ENCODE measurements at places on chromosomes 2 and 18.

DNA sequence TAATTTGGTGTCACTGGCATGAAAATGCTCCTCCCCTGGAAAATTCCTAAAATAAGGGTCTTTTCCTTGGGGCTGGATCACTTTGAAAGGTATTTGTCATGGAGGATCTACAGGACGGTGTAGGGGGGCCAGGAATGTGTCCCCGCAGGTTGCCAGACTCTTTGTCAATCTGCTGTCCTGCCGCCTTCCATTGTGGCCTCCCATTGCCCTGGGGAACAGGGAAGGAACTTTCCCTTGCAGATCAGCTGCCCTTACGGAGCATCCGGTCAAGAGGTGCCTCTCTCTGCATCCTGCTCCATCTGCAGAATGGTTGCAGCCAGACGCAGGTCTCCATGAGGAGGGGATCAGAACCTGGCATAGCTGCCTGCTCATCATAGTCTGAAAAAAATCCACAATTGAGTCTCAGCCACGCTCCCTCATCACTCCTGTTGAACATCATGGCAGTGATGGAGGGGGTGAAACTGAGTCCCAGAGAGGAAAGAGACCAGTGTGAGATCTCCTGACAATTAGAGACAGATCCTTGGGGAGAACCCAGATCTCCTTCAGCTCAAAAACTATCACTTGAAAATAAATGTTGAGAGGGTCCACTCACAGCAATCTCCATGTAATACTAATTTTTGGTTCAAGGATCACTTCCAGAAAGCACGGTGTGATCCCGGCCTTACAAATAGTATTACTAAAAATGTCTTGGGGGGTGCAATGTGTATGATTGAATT lies 244.8 kb downstream of the MYCN start:
- DNase-seq, result no peak

- no peak for DNase-seq
Measured at GRCh38 chr2:44778221-44778654, 163.3 kb upstream of the SIX3 start.

GRCh38 chr2:53778536-53779162 lies 8.1 kb downstream of the ASB3 start:
- DNase-seq, result no peak

GRCh38 chr2:151347906-151348305 lies 9.5 kb upstream of the TNFAIP6 start:
- DNase-seq, result no peak

DNA sequence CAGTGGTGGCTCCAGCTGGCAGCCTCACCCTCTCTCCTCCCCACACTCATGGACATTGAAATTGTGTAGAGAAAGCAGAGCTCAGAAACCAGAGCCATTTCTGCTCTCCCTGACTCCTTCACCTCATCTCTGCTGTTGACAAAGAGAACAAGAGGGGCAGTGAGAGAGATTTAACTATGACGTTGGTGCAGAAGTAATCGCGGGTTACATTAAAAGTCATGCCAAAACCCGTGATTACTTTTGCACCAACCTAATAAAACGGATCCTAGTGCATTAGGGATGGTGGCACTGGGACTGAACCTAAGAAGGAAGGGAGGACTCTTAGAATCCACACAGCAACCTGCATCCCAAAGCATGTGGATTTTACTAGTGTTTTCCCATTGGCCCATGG lies 113.3 kb upstream of the CDC42EP3 start:
- no peak for DNase-seq

DNA sequence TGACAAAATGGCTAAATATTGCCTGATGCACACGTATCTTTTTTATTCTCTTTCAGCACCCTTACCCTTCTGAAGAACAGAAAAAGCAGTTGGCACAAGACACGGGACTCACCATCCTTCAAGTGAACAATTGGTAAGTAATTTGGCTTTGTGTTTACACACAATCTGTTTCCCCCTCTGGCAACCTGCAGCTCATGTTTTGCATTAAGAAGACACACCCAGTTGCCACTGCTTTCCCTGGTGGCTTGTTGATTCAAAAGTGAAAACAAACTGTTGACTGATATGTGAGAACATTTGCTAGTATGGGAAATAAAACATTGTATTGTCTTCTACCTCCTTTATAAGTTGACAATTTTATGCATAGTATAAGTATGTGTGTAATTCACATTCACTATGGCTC lies 113.0 kb downstream of the MEIS1 start:
- DNase-seq, result no peak

DNA sequence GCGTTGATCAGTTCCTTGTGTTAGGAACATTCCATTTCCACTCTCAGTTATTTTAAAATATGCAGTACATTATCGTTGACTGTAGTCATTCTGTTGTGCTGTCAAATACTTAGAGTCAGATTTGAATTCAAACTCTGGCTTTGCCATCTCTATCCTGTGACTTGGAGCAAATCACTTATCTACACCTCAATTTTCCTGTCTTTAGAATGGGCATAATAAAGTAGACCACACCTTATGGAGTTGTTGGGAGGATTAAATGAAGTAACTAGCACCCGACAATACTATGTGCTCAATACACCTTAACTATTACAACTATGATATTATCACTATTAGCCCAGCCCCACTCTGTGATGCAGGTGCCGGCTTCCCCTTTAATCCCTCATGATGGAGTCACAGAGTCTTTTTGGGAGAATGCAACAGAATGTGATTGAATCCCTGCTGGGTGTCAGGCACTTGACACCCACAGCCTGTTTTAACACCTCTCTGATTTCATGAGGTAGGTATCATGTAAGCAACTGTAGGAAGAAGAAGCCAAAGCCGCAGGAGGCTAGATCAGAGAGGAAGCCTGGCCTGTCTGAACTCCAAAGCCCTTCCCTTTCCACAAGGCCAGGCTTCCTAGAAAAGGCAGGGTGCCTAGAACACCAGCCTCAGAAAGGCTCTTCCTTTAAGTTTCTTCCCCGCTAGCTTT lies 308.4 kb downstream of the NAPG start:
- DNase-seq, result no peak

- no peak for DNase-seq
Measured at GRCh38 chr2:40118622-40119021, 333.3 kb downstream of the SLC8A1 start.

- DNase-seq, result no peak
Measured at GRCh38 chr2:85778646-85779379, 25.0 kb downstream of the ATOH8 start.

GRCh38 chr2:25316101-25316500 lies 25.6 kb downstream of the DNMT3A start:
- no peak for DNase-seq

DNA sequence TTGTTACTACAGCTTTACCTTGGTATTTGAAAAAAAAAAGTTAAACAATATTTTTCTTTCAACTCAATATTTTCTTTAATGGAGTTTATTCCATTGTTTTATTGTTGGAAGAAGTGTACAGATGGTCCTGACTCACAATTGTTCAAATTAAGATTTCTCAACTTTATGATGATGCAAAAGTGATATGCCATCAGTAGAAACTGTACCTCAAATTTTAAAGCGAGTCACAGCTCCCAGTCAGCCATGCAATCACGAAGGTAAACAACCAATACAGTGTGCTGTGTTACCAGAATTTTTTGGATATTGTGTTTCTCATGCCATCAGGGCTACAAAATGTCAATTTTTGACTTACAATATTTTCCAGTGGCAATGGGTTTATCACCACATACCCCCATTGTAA lies 54.0 kb upstream of the COL5A2 start:
- DNase-seq, result no peak

- DNase-seq, result no peak
Measured at GRCh38 chr2:11495844-11496681, 30.1 kb upstream of the E2F6 start.

- DNase-seq, result no peak
Measured at GRCh38 chr2:126809340-126809739, 89.3 kb upstream of the TEX51 start.

GRCh38 chr2:48228345-48228684 lies 301.6 kb upstream of the STON1 start:
- no peak for DNase-seq

- peak; percentile 8 for DNase-seq
Measured at GRCh38 chr2:110157153-110157793, 41.7 kb upstream of the MALL start.

- DNase-seq, result no peak
Measured at GRCh38 chr18:47619771-47620448, 310.5 kb downstream of the SMAD2 start.

DNA sequence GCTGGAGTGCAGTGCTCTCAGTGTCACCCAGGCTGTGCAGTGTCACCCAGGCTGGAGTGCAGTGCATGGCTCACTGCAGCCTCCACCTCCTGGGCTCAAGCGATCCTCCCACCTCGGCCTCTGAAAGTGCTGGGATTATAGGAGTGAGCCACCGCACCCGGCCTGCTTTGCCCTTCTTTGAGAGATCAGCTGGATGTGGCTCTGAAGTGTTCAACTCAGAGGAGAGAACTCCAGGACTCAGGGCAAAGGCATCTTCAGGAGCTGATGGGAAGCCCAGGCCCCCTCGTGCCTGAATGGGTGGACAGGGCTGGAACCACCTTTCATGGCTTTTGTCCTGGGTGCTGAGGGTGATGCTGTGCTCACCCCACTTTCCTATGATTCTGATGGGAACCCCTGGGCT lies 52.0 kb upstream of the HAAO start:
- no peak for DNase-seq

- DNase-seq, result no peak
Measured at GRCh38 chr2:98543842-98544241, 64.5 kb downstream of the COA5 start.

DNA sequence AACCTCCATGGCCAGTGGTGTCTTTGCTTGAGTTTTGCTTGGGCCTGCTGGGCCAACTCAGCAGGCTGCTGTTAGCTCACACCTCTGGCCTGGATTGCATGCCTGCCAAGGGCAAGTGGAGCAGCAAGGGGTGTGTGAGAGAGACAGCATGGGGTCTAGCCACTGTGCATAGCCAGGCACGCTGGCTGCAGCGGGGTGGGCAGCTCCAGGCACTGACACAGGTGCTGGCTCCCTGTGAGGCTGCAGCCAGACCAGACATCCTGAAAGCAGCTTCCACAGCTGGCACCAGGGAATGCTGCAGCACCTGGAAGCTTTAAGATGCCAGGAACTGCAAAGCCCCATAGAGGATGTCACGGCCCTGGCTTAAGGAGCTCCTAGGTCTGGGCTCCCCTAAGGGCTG lies 376.4 kb upstream of the VWC2L start:
- no peak for DNase-seq

DNA sequence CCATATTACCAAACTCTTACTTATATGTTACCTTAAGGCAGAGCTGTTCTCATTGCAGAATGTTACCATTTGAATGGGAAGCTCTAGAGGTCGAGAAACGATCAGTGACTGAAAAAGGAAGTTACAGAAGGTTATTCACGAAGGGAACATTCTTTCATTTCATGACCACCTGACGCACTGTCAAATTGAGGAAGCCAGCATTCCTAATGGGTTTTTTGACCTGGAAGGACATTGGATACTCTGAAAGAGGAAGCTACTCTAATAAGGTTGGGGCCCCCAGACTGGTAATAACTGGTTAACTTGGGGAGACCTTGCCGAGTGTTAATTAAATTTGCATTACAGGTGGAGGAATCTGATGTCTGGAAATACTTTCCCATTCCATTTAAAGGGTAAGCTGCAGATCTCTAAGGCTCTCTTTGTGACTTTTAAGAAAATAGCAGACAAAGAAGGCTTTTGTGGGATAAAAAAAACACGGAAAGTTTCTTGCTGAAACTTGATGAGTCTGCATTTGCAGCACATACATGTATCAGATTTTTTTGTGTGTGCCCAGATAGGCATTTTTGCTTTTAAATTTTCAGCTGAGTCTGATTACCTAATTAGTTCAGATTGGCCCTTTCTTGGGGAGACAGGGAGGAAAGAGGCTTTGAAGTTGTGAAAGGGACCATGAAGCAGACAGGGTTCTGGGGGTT lies 137.1 kb downstream of the LTBP1 start:
- DNase-seq, result no peak

- no peak for DNase-seq
Measured at GRCh38 chr2:127678531-127678930, 3.2 kb upstream of the LIMS2 start.

GRCh38 chr18:50696436-50696835 lies 123.4 kb downstream of the MRO start:
- DNase-seq, result no peak

DNA sequence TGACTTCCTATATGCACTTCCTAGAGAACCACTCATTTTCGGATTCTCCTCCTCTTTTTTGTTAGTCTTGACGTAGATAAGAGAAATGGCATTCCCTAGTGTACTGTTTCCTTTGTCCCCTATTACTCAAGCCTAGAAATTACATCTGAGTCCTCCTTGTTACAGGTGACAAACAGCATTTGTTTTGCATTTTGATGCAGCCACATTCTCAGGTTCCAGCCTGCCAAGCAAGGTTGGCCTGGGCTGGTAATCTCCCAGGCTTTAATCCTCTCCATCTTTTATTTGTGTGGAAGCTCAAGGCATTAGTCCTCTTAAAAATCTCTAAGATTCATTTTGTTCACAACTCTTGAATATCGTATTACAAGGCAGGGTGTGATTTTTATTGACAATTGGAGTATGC lies 318.0 kb upstream of the NRP2 start:
- no peak for DNase-seq

DNA sequence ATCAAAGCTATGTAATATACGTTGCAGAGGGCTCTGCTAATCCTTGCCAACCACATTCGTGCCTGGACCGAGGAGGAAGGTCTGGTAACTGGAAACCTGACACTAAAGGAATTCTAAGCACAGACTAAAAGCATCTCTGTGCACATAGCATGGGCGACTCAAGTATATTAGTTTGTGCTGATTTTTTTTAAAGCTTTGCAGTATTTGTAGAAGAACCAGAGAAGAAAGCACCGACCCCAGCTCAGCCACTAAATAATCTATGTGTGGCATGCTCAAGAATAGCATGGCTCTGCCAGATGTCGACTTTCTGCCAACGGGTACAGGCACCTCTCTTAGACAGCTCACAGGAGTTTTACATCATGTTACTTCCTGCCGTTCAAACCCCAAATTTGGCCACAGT lies 73.2 kb upstream of the NRP2 start:
- DNase-seq, result no peak

DNA sequence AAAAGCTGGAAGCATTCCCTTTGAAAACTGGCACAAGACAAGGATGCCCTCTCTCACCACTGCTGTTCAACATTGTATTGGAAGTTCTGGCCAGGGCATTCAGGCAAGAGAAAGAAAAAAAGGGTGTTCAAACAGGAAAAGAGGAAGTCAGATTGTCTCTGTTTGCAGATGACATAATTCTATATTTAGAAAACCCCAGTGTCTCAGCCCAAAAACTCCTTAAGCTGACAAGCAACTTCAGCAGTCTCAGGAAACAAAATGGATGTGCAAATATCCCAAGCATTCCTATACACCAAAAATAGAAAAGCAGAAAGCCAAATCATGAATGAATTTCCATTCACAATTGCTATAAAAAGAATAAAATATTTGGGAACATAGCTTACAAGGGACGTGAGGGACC lies 11.1 kb downstream of the SLC8A1 start:
- no peak for DNase-seq

GRCh38 chr2:157468931-157469708 lies 25.2 kb upstream of the CYTIP start:
- peak; percentile 21 for DNase-seq

GRCh38 chr18:3048121-3048520 lies 35.2 kb upstream of the LPIN2 start:
- DNase-seq, result no peak
